Cortex of kidney (tissue), 1 donor: ENCODE measurements at places on chromosomes 1 and 21.

DNA sequence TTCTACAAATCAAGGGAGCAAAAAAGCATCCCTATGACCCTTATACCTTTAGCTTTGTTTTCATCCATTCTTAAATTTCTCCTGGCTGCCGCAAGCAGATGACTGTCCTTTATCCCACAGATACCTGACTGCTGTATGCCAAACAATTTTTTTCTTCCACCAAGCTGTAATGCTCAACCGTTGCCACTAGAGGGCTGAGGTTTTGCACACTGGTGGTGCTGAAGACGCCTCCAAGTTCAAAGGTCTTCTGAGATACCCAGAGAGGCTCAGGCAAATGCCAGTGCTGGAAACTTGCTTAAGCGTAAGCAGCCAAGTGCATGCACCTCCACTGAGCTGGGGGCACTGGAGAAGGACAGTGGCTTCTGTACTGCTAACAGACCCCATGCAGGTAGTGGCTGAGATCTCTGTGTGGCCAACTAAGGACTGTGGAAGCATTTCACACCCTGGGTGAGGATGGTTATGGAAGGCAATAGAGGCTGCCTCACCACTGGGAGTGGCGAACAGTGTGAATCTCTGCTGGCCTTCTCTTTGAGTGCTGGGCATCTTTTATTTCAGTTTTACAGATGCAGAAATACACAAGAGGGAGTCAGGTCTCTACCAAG, 28.5 kb downstream of the CNIH3 start:
- DNase-seq, result no peak

DNA sequence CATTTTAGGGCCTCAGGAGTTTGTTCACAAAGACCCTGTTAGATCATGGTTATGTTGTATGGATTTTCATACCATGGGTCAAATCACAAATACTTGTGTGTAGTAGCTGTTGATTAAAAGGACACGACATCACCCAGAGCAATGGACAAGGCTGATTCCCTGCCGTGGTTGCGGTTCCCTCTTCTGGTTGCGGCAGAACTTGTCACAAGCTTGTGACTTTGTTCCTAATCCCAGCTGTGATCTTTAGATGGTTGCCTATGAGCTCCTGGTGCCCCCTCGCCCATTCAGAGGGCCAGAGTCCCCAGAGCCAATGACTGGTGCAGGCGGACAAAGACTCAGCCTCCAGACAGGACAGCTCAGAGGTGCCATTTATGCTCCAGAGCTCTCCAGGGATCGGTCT, 11.8 kb upstream of the SDHB start:
- DNase-seq, result no peak

DNA sequence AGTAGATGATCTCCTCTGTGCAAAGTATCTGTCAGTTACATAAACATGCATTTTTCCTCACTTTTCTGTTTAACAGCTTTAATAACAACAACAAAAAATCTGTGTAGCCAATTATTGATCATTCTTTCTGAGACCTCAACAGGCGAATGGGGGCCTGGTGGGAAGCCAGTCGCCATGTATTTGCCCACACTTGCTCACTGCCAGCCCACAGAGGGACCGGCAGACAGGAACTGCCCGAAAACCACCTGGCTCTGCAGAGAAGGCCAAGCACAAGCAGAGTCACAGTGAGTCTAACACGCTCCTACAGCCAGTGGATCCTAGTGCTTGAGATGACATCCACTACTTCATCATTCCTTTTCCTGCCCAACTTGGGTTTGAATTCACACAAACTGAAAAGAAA, 56.1 kb downstream of the NPHP4 start:
- DNase-seq, result no peak

DNA sequence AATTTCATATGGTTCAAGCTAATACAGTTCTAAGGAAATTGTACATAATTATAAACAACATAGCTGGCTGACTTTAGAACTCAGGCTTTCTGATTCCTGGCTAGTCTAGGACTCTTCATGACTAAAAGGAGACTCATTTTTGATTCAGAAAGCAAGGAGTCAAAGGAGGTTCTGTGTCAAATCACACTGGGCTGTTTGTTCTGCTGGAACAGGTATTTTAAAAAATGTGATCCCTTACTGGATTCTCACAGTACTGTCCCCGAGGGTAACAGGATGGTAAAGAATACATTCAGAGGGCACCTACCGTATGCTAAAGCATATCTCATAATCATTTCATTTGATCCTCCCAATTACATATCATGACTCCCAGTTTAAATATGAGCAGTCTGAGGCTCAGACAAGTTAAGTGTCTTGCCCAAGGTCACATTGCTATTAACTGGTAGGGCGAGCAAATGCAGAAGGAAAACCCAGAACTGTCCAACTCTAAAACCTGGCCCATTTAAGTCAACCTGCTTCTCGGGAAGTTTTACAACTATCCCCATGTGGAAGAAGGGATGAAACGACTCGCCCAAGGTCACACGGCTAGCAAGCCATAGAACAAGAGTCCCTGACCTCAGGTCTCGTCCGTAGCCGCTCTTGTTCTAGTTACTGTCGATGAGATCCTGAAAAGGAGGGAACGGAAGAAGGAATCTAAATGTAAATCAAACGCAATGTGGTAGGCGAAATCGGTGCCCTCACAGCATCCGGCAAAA, 675 bp downstream of the MYSM1 start:
- no peak for DNase-seq

- no peak for DNase-seq
Measured at GRCh38 chr1:47821760-47822159, 175.4 kb downstream of the TRABD2B start.

GRCh38 chr1:228094432-228095016, 8.6 kb downstream of the C1orf35 start:
- no peak for DNase-seq

- DNase-seq, result no peak
Measured at GRCh38 chr1:190277107-190277506, 200.6 kb downstream of the BRINP3 start.
